NCI-H69 (cell line): ENCODE measurements at places on chromosomes 5 and 9.

DNA sequence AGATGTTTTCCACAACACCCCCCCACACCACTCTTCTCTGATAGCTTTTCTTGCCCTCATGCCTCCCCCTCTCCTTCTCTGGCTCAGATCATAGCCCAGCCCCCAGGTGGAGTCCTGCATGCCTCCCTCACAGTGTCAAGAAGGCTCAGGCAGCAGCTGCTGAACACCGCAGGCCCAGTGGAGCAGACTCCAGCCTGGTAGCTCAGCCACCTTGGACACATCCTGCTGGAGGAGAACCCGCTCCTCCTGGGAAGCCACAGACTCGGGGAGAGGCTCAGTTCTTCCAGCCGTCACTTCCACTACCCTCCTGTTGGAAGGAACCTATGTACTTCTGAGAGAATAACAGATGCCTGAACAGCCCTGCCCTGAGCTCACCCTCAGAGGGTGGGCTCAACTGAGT lies 143.4 kb downstream of the SPOCK1 start:
- no peak for DNase-seq

DNA sequence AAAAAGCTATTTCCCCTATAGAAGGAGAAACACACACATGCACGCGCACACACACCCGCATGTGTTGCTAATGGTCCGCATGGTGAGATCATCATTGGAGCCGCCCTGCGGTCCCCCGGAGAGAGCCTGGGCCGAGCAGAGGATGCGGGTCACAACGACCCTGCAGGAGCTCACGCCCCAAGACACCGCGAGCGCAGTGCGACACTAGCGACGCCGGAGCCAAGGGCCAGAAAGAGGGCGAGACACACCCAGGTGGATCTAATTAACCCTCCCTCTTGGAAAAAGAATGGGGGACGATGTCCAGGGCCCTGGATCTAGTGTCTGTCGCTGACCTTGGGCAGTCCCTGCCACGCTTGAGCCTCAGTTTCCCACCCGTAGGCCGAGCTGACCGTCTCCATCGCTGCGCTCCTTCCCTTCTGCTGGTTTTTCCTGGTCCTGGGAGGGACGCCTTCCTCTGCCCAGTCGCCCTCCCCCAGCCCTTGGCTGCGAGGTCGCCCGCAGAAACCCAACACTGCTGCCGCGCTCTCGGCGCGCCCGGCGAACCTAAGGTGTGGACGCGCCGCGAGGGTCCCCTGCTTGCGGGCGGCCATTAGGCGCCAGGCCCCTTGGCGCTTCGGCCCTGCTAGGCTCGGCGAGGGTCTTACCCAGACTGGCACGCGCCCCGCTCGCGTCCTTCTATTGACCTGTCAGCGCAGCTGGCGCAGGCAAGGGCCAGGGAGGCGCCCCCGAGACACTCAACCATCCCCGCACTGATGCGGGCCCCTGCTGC lies 47.5 kb upstream of the RNF20 start:
- DNase-seq = peak; percentile 91

DNA sequence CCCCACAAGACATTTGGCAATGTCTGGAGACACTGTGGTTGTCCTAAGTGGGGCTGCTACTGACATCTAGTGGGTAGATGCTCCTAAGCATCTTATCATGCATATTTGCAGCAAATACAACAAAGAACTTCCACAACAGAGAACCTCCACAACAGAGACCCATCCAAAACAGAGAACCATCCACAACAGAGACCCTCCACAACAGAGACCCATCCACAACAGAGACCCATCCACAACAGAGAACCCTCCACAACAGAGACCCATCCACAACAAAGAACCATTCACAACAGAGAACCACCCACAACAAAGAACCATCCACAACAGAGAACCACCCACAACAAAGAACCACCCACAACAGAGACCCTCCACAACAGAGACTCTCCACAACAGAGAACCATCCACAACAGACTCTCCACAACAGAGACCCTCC lies 32.8 kb downstream of the ARPC5L start:
- peak; percentile 50 for DNase-seq

DNA sequence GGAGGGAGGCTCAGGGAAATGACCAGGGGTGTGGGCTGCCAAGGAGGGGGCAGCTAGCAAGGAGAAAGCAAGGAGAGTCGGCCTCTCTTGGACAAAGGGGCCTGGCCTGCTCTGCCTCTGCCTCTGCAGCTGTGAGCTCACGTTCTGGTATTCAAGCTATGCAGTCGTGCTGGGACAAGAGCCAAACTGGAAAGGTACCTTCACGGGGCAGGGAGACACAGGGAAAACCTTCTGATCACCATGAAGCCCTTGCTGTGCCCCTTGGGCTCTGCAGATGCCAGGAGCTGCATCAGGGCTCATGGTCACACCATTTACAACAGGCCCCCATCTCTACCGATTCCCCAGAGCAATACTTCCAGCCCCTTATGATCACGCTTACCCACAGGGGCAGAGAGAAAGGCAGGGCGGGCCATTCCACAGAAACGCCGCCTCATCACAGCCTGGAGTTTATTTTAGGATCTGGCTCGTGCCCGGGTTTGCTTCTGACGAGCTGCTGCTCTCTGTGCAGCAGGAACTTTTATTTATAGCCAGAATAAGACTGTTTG lies 63.2 kb downstream of the PRRT1B start:
- DNase-seq = no peak

DNA sequence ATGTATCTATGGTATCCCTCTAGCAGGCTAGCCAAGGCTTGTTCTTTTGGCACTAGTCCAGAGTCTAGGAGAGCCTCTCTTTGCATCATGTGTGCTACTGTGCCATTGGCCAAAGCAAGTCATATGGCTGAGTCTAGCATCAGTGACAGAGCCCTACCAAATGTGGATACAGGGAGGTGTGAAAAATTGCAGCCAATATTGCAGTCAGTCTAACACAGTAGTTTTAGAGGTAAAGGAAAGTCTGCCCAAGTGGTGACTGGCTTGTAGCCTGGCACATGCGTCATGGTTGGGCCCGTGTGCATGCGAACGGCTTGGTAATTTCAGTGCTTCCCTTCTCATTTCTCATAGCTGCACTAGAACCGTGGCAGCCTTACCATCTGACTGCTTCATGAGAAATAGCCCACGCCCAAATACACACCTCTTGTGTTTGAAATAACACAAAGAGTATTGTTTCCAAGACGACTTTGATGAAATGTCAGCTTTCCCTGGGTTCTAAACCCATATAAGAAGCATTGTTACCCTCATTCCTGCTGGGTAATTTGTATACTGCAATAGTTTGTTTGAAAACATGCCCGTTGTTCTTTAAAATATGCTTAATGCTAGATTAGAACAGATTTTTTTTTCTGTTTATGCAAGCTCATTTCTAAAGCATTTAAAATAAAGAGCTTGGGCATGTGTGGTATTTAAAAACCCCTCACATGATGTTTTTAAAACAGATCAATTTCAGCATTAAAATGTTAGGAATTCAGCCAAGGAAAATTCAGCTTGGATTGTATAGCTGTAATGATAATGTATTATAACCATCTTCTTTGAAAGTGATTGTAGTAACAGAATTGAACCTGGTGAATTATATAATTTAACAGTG lies 113.2 kb downstream of the TLE4 start:
- peak; percentile 56 for DNase-seq

DNA sequence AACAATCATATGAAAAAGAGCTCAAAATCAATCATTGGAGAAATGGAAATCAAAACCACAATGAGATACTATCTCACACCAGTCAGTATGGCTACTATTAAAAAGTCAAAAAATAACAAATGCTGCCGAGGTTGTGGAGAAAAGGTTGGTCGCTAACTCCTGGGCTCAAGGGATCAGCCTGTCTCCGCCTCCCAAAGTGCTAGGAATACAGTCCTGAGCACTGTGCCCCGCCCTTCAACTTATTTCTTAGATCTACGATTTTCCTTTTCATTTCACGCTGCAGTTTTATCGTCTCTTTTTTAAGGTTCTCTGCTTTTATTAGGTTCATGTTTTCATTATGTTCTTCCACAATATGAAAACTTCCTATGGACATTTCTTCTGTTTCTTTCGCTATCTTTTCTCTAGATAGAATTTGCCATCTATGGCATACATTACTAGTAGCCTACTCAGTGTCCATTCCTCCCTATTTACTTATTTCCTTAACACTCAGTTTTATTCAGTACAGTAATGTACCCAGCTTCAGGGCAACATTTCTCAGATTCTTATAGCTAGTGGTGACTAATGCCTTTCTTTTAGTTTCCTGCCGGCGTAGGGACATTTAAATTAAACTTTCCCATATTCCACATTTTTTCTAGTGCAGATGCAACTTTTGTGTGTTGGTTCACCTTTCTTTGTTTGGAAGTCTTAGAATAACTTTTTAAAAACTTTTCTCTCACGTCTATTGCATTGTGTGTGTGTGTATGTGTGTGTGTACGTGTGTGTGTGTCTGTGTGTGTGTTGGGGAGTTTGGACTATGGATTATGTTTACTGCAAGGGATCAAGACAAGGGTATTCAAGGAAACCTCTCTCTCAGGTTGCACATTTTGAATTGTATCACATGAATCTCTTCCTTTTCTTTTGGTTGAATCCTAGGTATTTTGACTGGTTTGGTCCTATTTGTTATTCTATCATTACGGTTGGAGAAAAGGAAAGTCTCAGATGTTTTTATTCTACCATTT lies 21.6 kb upstream of the FBN2 start:
- no peak for DNase-seq

DNA sequence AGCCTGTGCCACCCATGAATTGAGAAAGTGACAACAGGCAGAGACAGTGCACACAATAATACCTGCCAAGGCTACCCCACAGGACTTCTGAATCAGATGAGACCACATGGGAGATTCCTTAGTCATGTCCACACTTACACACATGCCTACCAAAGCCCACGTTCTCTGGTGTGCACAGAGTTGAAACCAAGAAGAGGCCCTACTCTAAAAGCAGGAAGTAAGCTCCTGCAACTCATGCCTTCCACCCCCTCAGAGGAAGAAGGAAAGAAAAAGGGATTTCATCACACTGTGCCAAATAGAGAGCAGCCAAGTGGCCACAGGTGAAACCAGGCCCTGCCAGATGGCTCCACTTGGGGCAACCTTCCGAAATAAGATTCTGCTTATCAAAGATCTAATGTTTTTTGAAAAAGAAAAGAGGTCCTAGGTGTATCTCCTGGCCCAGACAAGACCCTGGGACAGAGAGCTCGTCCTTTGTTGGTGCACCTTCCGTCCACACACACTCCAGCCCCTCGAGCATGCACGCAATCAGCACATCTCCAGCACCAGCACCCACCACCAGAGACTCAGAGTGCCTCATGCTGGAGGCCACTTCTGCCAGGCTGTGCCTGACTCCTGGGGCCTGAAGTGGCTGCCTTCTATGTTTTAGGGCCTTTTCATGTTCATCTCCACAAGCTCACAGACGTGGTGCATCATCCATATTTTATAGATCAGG lies 114.6 kb upstream of the SPOCK1 start:
- peak; percentile 25 for DNase-seq

DNA sequence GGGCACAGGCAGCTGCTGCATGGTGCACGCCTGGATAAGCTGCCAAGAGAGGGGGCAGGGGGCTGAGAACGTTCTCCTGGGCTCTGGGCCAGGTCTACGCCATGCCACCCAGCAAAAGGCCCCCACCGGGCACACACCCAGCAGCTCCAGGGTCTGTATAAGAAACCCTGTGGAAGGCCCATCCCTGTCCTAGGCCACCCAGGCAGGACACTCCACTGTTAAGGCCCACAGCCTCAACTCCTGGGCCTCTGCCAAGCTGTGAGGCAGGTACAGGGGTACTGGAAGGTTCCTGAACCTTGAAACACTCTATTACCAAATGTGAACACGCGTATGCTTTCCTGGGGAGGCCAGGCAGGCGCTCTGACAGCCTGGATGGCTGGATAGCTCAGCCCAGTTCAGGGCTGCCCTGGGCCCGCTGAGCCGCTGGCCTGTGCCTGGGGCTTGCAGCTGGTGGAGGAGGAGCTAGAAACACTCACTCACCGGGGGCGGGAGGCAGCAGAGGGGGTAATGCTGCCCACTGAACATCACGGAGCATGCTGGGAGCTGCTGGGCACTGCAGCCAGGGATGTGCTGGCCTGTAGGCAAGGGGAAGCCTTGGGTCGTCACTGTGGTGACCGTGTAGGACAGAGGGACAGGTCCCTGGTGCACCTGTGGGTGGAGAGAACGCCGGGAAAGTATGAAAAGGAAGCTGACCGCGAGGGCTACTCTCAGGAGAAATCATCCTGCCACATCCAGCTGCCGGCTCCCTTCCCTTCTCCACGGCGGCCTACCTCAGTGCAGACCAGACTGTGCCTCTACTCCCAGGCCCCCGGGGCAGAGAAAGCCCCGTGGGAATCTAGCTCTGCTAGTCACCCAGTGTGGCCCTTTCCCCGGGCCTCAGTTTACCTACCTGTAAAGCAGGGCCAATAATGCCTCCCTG lies 6.0 kb downstream of the RNF44 start:
- no peak for DNase-seq

DNA sequence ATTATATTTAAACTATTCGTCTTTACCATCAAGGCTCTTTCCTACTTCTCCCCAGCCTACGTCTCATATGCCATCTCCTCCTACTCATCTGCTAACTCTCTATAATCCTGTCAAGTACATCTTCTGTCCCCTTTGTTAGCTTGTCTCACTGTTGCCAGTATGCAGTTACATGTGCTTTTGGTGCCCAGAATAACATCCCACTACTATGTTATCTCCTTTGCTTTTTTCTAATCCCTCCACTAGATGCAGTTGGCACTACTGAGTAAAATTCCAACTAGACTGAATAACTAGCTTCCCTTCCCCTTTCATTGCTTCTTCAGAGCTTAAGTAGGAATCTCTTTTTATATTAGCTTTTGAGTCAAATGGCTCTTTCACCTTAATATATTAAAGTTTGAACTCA lies 3.0 kb upstream of the ARRDC3 start:
- DNase-seq = no peak

DNA sequence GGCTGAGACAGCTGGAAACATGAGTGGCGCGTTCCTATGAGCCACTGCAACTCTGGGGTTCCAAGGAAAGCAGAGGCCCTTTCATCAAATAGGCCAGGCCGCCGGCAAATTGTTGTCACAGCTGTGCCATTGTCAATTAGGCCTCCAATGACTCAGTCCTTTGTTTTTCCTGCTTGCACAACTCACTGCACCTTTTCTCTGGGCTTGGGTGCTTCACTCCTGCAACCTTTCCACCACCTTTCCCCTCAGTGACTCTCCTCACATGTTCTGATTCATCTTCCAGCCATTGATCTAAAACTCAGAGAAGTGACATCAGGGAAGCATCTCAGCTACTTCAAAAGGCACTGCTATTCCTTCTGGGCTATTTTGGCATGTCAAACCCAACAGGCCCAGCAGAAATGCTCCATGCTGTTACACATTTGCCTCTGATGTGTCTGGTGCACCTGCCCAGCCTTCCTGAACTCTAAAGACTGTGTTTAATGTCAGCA lies 653.7 kb downstream of the NR2F1-AS1 start:
- peak; percentile 96 for DNase-seq

DNA sequence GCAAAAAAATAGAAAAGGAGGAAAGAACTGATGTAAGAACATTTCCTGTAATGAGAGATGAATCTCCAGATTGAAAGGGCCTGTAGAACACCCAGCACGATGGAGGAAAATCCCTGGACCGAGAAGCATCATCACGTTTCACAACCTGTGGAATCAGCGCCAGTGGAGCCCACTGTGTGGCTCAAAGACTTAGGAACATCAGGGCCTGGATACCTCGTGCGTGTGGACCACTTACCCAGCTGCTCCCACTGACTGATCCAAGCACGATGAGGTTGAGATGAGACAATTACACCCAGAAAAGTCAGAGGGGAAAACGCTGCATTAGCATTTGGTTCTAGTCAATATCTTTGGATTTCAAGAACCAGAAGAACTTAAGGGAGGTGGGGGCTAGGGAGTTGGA lies 224.6 kb downstream of the SYK start:
- no peak for DNase-seq

- peak; percentile 79 for DNase-seq
Measured at GRCh38 chr9:13863112-13863511, 450.8 kb downstream of the NFIB start.
